ENCODE measurements at places on chromosomes 3 and 15.
A peak's percentile ranks its signal among the peaks of the same experiment; 100 is the strongest.

DNA sequence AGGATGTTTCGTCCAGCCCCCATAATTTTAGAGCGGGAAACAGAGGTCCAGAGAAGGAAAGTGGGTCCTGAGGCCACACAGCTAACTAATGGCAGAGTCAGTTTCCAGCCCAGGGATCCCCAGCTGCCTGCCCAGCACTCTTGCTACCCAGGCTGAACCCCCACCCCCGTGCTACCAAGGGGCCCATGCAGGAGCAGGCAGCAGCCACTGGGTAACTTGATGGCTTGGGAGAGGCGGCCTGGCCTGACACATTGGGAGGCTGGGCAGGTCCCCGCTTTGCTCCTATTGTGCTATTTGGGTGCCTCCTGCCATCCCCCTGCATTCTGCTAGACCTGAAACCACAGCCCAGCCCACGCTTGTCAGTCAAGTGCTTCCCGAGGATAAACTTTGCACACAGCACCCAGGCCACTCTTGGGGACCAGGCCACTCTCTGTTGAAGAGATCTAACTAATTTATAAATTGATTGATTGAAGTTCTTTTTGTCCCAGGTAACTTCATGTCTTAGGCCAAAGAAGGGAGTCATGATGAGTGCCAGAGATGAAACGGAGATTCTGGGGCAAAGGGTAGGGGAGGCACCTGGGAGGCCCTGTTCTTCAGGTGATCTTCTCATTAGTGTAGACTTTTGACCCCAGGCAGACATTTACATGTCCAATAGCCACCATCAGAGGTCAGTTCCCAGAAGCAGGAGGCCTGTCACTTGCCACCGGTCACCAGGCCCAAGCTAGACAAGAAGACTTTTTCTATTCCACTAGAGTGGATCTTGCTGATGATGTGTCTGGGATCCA lies 7.0 kb downstream of the PAK6 start:
- DNase-seq = peak; percentile 32

DNA sequence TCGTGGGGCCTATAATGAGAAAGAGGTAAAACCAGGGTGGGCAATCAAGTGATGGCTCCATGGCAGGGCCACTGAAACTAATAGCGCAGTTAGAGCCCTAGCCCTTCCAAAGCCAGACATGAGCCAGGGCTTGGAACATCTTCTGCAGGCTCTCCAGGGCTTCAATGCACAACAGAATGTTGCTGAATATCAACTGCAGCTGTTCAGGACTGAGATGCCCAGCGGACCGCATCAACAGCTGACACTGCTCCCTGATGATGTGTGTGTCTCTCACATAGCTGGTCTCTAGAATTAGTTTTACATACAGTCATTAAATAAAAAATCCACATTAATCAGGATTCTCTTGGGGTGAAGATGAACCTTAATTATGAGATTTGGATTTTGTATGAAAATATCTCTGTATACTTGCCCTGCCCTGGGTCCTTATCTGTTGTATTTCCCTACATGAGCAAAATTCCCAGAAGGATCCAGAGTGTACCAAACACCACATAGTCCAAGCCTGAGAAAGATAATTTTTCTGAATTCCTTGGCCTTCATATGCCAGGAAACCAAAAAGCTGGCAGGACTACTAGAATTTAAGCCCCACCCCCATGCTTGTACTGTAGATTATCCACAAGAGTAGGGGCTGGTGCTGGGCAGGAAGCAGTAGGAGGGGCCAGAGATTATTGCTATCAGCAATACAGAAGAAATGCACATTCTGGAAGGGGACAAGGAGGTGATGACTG lies 7.7 kb upstream of the GOLGB1 start:
- DNase-seq = peak; percentile 72

DNA sequence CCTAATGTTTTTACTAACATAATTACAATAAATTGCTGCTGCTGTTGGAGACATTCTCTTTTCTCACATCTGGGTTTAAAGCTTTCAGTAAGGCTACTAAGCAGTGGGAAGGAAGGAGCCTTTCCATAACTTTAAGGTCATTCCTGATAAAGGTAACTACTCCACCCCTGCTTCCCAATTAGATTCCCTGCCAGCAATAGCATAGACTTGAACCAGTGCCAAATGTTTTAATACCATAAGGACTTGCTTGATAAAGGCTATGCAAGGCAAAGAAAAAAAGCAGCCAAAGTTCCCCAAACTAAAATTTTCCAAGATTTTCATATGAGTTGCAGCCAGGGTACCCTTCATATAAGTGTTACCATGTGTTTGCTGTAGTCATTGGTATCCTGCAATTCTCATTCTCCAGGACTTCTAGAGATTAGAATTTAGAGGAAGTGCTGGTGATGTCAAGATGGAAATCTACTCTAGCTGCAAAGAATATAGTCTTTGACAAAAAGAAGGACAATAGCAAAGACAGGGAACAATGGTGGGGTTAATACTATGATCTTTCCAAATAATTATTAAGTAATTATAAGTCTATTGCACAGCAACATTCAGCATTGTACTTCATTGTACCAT lies 106.1 kb downstream of the FILIP1L start:
- DNase-seq = no peak

DNA sequence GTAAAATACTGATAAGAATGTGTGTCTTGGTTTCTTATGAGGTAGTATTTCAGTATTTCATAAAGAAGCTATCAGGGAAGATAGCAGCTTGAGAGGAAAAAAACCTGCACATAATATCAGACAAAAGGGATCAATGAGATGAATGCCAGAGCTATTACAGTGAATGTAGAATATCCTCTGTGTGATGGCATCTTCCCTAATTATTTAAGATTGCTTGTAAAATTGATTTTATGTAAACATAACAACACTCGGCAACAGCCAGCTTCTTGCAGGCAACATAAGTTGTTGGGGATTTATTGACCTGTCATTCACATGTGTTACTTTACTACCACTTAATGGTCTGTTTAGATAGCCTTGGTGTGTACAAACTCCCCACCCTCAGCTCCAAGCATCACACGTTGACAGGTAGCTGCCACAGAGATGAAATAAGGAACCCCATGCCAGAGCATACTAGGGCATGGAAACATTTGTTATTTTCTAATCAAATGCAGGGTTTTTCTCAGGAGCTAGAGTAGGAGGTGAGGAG lies 49.2 kb upstream of the RARB start:
- no peak for DNase-seq

GRCh38 chr15:68699124-68699880 lies 120.5 kb downstream of the CORO2B start:
- DNase-seq = no peak

DNA sequence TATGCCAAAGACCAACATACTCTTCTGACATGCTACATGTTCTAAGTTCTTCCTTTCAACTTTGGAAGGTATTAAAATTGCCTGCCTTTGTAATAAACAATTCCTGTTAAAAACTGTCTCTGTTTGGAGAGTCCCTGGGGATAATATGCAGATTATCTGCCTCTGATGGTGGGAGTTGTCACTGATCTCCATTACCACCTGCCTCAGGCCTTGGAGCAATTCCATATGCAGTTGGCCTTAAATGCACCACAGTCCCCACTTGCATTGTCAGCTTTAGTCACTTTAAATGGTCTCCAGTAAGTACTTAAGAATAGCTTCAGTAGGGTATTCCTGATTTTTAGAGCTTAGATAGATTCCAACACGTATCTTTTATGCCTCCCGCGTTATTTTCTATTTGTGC lies 121.1 kb upstream of the GOLIM4 start:
- DNase-seq = no peak

Data from Right ventricle myocardium inferior (tissue), 1 donor.